ENCODE measurements at places on chromosomes 1 and 21.

DNA sequence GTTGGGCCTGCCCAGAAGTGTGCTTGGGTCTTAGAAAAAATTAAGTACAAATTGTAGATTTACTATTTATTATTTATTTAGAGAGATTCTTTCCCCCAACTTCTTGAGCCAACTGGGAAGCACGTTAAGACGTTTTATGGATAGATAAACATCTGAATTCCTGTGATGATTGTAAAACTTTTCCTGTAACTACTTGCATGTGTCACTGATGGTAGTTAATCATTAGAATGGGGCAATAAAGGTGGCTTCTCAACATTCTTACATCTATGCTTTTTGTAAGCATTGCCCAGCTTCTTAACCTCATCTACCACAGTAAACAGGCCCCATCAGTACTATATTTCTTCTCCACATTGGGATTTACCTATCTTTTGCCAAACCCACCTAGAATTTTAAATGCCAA is 559.8 kb downstream of the LMO4 start:
- DNase-seq = no peak

DNA sequence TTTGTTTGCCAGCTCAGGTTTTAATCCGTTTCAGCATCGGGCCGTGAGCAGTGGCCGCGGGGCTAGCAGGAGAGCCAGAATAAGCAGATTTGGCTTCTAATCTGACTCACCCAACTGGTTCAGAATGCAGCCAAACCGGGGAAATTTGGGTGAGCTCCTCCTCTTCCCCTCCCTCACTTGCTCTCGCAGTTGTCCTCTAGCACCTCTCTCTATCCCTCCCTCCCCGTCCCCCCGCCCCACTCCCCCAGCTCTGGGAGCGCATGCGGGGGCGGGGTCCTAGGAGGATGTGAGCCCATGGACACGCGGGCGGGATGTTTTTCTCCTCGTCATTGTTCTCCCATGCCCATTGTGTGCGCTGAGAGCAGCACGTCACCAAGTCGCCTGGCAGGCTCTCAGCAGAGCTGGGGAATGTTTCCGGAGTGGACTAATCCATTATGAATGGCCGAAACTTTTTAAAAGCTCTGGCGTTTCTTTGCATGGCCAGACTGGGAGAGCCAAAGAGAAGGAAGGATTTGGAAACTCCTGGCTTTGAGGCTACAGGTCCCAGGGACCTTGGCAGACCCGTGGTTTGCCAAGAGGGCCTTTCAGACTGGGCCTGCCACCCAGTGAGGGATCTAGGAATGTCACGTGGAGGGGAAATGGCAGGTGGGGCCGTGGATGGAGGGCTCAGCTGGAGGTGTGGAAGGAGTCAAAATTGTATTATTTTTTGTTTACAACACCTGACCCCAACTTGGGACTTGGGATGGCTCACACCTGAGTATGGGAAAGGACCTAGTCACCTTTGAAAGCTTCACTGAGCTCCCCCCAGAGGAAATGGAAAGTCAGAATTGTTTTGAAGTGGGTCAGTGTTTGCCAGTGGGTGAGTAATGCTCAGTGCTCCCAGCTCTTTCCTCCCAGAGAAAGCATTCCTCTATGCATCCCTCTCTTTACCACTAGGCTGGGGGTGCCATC is 39.2 kb downstream of the CDK18 start:
- no peak for DNase-seq

GRCh38 chr1:174232761-174233160 is 73.4 kb downstream of the RABGAP1L start:
- DNase-seq = no peak

GRCh38 chr1:207047505-207047904 is 3.5 kb downstream of the YOD1 start:
- DNase-seq = no peak

- DNase-seq = no peak
Measured at GRCh38 chr1:232467073-232467760, 162.7 kb downstream of the SIPA1L2 start.

DNA sequence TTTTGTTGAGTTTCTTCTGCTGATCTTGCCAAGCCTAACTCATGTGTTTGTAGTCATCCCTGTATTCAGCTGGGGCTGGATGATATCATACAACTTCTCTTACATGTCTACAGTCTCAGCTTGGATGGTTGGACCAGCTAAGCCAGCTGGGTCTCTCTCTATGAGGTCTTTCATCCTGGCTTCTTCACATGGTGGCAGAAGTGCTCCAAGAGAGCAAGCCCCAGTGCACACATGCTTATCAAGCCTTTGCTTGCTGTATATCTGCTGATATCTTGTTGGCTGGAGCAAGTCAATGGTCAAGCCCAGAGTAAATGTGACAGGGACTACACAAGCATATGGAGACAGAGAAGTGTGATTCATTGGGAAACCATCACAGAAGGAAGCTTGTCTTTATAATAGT is 29.2 kb upstream of the SLC44A5 start:
- no peak for DNase-seq

DNA sequence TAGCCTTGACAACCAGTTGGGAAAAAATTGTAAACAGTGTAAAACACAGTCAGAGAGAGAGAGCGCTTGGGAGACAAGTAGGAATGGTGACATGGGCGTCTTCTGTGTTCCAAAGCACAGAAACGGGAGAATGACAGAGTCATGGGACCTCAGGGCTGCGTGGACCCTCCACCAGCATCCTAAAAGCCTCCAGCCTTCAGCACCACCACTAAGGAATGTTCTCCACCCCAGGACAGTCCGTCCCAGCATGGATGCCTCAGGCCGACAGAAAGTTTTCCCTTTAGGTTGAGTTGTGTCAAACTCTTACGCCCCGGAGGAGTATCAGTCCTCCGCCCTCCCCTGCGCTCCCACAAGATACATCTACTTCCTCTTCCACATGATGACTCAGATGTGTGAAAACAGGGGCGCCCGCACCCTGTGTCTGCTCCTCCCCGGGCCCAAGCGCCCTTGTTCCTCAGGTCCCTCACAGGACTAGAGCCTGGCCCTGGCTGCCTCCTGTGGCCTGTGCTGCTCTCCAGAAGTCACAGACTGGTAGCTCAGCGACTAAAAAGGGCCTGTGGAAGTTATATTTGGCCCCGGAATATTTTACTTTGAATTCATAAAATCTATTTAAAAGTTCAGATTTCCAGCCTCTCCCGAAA is 63.9 kb upstream of the EFHD2 start:
- peak; percentile 15 for DNase-seq

DNA sequence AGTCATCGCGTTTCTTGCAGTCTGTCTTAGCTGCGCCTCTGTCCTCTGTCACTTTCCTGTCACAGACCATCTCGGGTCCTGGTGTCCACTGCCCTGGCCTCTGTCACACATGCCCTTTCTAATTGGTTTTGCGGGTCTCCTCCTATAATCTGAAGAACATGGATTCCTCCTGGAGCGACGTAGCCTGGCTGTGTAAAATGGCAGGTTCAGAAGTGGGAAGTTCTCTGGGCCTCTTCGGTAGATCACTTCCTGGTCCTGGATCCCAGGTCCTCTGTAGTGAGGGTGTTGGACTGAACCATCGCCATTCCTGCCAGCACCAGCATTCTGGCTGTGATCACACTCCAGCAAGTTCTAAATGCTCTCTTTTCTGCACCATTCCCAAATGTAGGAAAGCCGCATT is 857 bp downstream of the FAM3B start:
- DNase-seq = no peak

GRCh38 chr1:237568955-237569354 is 321.8 kb downstream of the ZP4 start:
- no peak for DNase-seq

GRCh38 chr1:32878637-32879041 is 7.7 kb upstream of the HPCA start:
- no peak for DNase-seq

DNA sequence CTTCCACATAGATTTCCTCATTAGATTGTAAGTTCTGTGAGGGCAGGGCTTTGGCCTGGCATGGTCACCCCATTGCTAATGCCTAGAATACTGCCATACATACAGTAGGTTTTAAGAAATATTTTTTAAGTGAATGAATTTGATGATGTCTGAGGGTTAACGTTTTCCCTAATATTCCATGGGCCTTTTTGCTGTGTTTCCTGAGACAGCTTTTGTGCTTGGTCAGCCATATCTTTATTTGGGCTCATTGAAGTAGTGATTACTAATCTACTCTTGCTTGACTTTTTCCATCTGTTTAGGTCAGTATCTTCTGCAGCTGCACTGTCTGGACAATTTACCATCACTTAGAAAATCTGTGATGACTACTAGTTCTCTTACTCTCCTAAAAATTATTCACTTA is 3.5 kb downstream of the CDC42 start:
- DNase-seq = no peak

GRCh38 chr1:16218014-16218673 is 5.7 kb upstream of the ARHGEF19 start:
- DNase-seq = no peak

GRCh38 chr1:27626031-27626935 is 8.7 kb downstream of the FGR start:
- no peak for DNase-seq

- DNase-seq = no peak
Measured at GRCh38 chr1:81832573-81832972, 31.8 kb downstream of the ADGRL2 start.

- no peak for DNase-seq
Measured at GRCh38 chr1:230768903-230769570, 21.8 kb downstream of the CAPN9 start.

GRCh38 chr1:248873993-248874533 is 15.2 kb upstream of the ZNF692 start:
- DNase-seq = peak; percentile 80

- no peak for DNase-seq
Measured at GRCh38 chr1:173530795-173531693, 53.9 kb downstream of the PRDX6 start.

- DNase-seq = no peak
Measured at GRCh38 chr1:177181280-177181630, 10.5 kb downstream of the BRINP2 start.

DNA sequence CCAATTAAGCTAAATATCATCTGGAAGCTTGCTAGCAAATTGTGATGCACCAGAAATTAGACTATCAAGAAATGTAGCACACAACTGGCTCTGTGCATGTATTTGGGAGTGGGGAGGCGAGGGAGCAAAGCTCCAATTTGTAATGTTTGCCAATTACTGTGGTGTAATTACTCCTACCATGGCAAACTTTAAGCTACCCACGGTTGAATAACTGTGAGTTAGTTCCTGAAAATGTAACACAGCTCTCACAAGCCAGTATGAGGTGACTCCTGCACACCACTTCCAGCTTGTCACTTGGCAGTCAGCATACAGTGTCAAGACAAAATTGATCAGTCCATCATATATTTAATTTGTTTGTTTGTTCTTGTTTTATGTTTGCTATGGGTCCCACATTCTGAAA is 141.2 kb downstream of the TM2D1 start:
- DNase-seq = no peak

- DNase-seq = no peak
Measured at GRCh38 chr1:106747791-106748190, 308.7 kb upstream of the PRMT6 start.

- DNase-seq = no peak
Measured at GRCh38 chr1:209896346-209896745, 41.7 kb upstream of the SYT14 start.

DNA sequence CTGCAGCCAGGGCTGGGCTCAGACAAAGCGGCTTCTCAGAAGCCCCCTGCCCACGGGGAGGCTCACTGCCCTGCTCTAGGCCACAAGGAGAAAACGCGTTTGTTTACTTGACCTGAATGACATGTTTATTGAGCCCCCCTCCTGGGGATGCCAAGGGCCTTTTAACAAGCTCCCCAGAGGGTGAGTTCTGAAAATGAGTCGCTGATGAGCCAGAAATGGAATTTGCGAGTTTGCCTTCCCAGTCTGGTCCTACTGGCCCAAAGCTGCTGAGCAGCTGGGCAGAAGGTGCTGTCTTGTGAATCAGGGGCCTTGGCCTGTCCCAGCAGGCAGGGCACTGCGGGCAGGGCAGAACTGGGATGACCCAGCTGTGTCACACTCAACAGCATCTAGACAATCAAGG is 120.6 kb downstream of the SYF2 start:
- DNase-seq = no peak

GRCh38 chr1:1081311-1082238 is 7.5 kb upstream of the RNF223 start:
- no peak for DNase-seq

DNA sequence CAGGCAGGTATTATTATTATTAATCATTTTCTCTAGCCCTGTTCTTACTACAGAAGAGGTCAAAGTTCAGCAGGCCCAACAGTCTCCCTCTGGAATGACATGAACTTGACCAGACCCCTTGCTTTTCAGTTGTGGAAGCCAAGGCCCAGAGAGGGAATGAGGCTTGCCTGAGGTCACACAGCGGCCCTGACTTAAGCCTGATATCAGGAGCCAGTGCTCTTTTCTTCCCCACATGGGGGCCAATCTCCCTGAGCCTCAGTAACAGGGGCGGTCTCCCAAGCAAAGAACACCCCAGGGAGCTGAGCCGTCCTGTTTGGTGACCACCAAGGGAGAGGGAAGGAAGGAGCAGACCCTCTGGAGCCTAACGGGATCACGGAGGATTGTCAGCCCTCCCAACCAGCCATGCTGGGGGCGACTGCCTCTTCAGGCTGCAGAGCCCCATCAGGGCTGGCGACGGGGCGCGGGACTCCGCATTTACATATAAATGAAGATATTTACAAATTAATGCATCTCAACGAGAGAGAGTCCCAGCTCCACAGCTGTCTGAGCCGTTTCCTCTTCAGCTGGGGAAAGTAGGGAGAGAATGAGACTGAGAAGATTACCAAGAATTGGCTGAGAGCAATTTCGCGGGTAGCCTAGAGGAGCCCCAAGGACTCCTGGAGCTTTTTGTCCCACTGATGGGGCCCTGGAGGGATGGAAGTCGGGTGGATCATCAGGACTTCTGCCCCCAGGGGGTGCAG is 186.1 kb upstream of the KLHDC7A start:
- DNase-seq = no peak

DNA sequence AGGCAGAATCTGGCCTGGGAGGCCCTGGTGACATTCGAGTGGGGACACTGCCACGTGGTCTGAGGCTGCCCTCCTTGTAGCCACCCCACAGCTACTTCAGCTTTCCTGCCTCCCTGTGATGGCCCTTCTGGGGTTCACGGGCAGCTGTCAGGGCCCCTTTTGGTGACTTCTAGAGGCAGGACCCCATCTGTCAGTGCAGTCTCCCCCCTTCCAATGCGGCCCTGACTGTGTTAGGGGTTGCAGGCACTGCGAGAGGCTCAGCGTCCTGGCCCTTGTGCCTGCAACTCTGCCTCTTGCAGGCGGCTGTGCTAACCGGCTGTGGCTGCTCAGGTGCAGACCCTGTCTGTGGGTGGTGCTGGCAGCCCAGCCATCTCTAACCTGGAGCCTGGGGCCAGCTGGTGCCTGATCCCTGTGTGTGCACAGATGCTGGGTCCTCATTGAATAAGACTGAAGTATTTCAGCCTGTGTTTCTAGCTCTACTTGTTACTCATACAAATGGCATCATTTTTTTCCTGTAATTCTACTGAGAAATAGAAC is 62.2 kb downstream of the S100B start:
- no peak for DNase-seq
